ENCODE measurements at places on chromosomes 3 and 15.
A peak's percentile ranks its signal among the peaks of the same experiment; 100 is the strongest.

DNA sequence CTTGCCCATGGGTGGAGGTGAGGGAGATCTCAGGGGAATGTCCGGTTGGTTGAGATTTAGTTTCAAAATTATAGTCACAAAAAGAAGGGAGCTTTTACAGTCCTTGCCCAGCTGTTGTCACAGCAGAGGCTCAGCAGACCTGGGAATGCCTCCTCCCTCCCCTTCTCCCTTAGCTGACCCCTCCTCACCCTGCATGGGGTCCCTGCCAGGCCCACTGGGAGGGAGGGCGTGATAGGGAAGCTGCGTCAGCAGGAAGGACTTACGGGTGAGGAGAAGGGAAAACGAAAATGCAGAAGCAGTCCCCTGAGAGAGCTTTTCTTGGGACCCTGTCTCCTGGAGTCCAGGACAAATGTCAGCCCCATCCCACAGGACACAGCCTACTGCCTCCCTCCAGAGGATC is 18.9 kb downstream of the SCN5A start:
- DNase-seq, result no peak

DNA sequence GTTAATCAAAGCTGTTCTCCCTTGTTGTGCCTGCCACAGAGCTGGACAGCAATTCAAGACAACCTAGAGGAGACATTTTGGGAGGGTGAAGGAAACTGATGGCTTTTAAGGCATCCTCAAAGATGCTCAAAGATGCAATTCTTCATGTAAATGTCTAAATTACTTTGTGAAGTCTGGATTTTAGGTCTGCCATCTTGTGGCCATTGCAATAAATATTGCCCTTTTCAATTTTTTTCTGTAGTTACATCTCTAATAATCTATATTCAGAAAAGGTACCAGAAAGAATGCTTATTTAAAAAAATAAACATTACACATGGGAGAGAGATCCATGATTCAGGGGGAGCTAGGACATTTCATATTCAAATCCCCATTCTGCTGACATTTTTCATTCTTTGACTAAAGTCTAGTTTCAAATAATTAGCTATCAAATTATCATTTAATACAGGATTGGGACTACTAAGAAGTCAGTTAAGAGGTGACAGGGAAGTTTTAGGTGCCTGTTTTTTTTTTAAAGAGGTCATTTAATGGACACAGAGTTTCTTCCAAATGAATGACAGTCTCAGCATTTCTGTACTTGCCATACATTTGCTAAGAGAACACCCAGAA is 259.8 kb upstream of the WNT5A start:
- DNase-seq, result no peak

DNA sequence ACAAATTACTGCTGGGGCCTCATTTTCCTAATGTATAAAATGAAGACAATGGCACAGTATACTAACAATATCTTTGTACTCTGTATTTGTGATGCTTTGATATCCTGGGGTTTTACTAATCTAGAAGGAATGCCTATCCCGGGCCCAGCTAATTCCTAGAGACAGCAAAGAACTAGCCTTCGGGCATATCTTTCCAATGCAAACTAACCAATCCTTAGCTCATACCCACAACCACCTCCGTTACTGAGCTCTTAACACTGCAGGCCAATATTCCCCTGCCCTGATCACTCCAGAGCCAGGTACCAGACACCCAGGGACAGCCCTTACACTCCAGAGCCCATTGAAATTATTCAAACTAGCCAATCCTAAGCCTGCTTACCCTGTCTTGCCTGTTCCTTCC is 309.0 kb downstream of the ULK4 start:
- DNase-seq, result no peak

- DNase-seq, result no peak
Observed at GRCh38 chr15:48855501-48856440, 22.2 kb upstream of the EID1 start.

- DNase-seq, result no peak
Observed at GRCh38 chr15:81118361-81118760, 15.7 kb upstream of the CFAP161 start.

DNA sequence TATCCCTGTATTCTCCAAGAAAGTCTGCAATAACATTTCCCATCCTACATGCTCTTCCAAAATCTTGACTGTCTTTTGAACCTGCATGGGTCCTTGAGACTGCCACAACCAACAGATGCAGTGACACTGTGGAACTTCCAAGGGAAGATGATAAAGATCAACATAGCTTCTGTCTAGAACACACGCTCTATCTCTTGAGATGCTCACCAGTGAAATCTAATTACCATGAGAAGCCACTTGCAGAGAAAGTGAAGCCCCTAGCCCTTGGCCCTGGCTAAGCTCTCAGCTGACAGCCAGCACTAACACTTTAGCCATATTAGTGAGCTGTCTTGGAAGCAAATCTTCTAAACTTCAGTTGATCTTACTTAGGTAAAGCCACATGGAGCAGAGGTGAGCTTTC is 36.6 kb downstream of the EOMES start:
- no peak for DNase-seq

GRCh38 chr15:63823253-63823844 is 10.4 kb downstream of the HERC1 start:
- DNase-seq, result no peak

GRCh38 chr15:80999623-81000036 is 1.1 kb upstream of the TLNRD1 start:
- DNase-seq, result peak; percentile 51

DNA sequence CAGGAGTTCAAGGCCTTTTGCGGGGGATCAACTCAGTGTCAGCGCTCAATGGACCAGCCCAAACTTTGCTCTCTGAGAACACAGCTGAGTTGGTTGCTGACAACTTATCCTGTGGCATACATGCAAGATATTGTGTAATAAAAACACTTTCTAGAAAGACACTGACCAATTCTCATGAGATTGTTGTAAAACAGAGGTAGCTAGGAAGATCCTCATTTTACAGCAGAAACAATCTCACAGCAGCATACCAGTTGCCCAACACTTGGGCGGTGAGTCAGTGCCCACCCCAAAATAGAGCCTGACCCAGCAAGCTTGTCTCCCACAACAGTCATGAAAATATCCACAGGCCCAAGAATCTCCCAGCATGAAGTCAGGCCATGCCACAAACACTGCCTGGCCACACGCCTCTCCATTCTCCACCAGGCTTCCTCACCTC is 18.2 kb downstream of the KLHL6 start:
- no peak for DNase-seq

DNA sequence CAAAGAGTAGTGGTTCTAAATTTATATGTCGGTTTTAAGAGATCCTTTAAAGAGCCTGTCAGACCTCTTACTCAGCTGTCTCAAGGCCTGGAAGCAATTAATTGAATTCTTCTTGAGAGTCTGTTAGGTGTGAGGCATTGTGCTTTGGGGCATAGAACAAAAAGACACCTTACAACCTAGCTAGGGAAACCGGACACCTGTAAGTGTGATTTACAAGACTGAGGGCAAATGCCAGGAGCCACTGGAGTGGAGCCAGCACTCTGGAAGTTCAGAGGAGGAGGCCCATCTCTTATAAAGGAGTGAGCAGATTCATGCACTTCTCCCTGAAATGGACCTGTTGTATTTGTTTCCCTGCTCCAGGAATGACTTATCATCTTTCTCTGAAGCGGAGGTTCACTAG is 97.7 kb upstream of the NUDT16 start:
- DNase-seq, result no peak

DNA sequence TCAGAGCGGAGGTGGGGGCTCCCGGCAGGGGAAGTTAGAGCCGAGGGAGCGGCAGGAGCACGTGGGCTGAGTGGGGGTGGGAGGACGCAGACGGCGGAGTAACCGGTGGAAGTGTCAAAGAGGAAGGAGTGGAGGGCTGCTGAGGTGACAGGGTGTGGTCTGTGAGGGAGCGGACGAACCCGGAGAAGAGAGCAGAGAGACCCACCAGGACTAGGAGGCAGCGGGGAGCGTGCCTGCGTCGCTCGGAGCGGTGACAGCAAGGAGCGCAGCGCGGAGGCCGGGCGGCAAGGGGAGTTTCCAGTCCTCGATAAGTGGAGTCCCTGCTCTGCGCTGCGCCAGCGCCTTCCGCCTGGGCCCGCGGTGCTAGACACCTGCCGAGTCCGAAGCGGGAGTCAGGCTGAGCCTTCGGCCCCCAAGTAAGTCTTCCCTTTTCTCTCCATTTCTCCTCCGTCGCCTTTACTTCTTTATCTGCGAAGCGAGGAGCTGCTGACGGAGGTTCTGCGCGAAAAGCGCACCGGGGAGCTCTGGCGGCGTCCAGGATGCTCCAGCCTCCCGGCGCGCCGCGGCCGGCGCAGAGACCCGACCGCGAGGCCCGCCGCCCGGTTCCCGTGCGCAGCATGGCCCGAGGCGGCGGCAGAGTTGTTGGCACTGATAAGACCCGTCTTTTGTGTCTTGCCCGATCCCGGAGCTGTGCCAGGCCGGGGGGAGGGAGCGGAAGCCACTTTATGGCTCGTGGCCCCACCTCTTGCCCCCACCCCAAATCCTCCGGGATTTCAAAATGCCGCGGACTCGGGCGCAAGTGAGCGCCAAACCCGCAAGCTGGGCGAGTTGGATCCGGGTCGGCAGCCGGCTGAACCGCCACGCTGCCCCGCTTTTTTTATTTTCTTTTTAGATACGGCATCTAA is 533.0 kb upstream of the SEMA6D start:
- DNase-seq, result peak; percentile 12

DNA sequence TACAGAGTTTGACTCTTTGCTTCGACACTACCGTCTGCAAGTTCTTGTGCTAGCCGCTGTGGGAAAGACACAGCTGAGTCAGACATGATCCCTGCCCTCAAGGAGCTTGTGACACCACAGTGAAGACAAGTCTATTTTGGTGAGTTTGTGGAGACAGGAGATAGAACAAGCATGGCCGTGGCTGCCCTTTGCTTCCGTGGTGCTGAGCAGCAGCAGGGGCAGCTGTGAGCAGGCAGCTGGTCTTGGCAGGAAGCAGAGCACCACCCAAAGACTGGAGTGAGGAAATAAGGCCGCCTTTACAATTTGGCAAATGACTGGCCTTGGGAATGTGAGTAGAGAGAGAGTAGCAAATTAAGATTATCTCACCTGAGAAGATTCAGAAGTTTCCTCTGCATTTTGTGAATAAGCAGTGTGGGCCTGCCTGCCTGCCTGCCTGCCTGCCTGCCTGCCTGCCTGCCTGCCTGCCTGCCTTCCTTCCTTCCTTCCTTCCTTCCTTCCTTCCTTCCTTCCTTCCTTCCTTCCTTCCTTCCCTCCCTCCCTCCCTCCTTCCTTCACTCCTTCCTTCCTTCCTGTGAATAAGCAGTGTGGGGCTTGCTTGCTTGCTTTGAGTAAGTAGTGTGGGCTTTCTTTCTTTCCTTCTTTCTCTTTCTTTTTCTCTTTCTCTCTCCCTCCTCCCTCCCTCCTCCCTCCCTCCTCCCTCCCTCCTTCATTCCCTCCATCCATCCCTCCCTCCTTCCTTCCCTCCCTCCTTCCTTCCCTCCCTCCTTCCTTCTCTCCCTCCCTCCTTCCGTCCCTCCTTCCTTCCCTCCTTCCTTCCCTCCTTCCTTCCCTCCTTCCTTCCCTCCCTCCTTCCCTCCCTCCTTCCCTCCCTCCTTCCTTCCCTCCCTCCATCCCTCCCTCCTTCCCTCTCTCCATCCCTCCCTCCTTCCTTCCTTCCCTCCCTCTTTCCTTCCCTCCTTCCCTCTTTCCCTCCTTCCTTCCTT is 1.6 kb upstream of the GCNT3 start:
- DNase-seq, result no peak

DNA sequence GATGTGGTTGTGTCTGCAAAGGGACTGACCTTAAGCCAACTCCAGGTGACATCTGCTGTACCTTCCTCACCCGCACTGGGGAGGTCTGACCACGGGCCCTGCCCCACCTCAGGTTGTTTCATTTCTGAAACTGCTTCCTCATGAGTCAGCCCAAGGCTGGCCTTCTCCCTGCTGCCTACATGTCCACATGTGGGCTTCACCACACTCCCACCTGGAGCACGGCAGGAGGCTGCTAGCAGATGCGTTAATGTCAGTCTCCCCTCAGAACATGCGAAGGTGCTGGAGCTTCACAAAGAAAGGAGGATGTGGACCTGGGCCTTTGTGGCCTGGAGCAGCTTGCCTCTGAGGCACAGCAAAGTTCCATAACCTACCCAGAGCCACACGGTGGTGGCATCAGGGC is 69.4 kb upstream of the PLXNA1 start:
- no peak for DNase-seq

- DNase-seq, result no peak
Observed at GRCh38 chr15:80404057-80404760, at the start of gene ARNT2. Gene ARNT2 (plus strand): TSS chr15:80404382. CDS start chr15:80404516, 134 bp downstream.

DNA sequence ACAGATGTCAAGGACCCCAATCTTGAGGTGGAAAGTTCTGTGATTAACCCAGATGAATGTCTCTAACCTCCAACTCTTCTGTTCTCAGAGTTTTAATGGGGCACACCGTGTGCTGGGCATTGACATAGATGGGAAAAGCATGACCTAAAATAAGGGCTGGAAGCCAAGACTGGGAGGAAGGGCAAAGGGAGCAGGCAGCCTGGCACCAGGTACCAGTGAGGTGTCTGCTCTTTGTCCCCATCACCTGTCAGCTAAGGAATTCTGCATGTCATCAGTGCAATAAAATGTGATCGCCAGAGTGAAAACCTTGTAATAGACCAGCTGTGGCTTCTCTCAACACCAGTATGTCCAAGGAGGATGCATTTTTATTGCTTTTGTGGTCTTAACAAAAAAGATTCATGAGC is 143.5 kb upstream of the TPM1 start:
- DNase-seq, result no peak

GRCh38 chr3:13111173-13111872 is 38.1 kb upstream of the IQSEC1 start:
- no peak for DNase-seq

DNA sequence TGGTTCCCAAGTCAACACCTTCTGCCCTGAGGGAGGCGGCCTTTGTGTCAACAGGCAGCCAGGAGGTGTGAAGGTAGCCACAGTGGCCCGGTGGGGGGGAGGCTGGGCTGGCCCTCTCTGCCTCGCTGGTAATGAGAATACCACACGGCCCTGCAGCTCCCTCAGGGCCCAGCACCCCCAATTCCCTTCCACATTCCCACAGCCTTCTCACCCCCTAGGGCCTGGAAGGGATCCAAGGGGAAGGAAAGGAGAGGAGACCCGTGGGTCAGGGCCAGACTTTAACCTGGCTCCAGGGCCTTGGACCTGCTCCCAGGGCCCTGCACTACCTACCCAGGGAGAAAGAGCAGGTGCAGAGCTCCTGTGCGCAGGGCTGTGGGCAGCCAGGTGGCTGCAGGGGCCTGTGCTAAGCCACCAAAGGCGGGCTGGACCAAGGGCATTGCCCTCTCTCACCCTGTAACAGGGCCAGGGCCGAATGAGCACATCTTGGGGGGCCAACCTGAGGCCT is 8.7 kb upstream of the MESP2 start:
- no peak for DNase-seq

- DNase-seq, result no peak
Observed at GRCh38 chr15:67509918-67510317, 11.0 kb upstream of the C15orf61 start.
